Right renal pelvis (tissue), 4 donors: ENCODE measurements at places on chromosomes 1 and 21. TPM values are rescaled to one million over a fixed set of nuclear protein-coding genes. Genes with fewer than 3 reads are reported as not detected.

The ZNF683 gene
- not detected for polyA plus RNA-seq

The CYP2J2 gene
- 1.4 TPM for polyA plus RNA-seq

The SPRR2G gene
- polyA plus RNA-seq = not detected

The FOXO6 gene
- 1.6 TPM for polyA plus RNA-seq

The NBPF14 gene
- polyA plus RNA-seq = 32.2 TPM

The SERINC2 gene
- polyA plus RNA-seq = 42.5 TPM

The TSSK3 gene
- 3.9 TPM for polyA plus RNA-seq

The FASLG gene
- 0.21 TPM for polyA plus RNA-seq

The C8B gene
- polyA plus RNA-seq = 0.03 TPM

The SPRR2F gene
- polyA plus RNA-seq = not detected

The TLR5 gene
- polyA plus RNA-seq = 7.2 TPM

The IGSF3 gene
- polyA plus RNA-seq = 31.4 TPM

The XCL1 gene
- polyA plus RNA-seq = 0.19 TPM

The CRP gene
- not detected for polyA plus RNA-seq

GRCh38 chr1:53410100-53410541, 49.1 kb upstream of the DMRTB1 start:
- DNase-seq = no peak

GRCh38 chr1:60448850-60449249, 375.3 kb upstream of the C1orf87 start:
- DNase-seq = no peak

- no peak for DNase-seq
Observed at GRCh38 chr1:119374208-119374874, 5.8 kb downstream of the HAO2 start.

- no peak for DNase-seq
Observed at GRCh38 chr1:45925728-45926287, 122.4 kb downstream of the MAST2 start.

GRCh38 chr1:22376001-22376400, 75.7 kb upstream of the ZBTB40 start:
- DNase-seq = no peak

- no peak for DNase-seq
Observed at GRCh38 chr1:88802404-88802803, 89.0 kb downstream of the GTF2B start.

DNA sequence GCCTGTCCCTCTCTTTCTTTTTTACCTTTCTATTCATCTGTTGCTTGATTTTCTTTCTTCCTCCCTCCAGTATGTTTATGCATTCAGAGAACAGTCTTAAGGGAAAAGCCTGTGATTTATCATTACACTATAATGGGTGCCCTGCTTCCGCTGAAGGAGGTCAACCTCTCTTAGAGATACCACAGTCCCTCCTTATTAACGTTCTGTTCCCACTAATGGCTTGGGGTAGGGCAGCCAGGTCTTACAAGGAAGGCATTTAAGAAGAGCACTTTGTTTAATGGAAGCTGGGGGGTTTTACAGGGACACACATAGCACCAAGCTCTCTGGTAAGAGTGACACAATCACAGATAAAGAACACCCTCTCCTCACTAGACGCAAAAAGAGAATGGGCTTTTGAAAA, 523.5 kb downstream of the NUF2 start:
- no peak for DNase-seq

GRCh38 chr1:184745110-184745509, 9.5 kb downstream of the EDEM3 start:
- DNase-seq = no peak

- DNase-seq = peak; percentile 37
Observed at GRCh38 chr1:236103646-236104218, 38.6 kb upstream of the GPR137B start.

DNA sequence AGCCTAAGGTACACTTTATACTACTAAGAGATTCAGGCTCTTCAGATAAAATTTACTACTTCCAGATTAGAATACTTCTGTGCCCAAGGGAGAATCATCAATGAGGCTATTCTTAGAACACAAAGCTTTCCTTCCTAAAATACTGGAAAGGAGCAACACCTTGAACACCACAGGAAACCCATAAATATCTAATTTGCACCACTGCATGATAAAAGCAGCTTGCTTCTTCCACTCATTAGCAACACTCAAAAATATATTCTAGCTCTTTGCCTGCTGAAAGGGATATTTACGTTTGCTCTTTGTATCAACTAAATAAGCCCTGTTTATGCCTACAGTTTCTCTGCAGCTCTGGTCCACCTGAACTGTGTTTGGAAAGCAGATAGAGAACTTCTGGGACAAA, 284.3 kb downstream of the RWDD3 start:
- DNase-seq = no peak

- no peak for DNase-seq
Observed at GRCh38 chr1:21307663-21308305, 17.5 kb upstream of the ECE1 start.

- DNase-seq = no peak
Observed at GRCh38 chr1:118881751-118882150, 106.4 kb downstream of the TBX15 start.

GRCh38 chr21:44418108-44418875, 37.0 kb upstream of the LRRC3 start:
- DNase-seq = no peak

DNA sequence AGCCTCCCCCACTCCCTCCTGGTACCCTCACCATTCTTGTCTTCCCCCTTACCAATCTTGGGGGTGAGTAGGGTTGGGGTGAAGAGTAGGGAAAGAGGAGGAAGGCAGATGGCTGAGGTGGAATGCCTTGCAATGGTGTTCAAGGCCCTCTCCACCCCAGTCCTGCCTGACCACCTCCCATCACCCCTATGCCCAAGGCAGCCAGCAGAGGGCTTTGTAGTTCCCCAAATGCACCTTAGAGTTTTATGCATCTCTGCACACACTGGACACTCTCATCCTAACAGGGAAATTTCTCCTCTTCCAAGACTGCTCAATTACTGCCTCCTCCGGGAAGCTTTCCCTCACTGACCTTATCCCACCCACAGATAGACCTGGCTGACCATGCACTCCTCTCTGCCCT, 15.4 kb downstream of the KIF17 start:
- DNase-seq = no peak

DNA sequence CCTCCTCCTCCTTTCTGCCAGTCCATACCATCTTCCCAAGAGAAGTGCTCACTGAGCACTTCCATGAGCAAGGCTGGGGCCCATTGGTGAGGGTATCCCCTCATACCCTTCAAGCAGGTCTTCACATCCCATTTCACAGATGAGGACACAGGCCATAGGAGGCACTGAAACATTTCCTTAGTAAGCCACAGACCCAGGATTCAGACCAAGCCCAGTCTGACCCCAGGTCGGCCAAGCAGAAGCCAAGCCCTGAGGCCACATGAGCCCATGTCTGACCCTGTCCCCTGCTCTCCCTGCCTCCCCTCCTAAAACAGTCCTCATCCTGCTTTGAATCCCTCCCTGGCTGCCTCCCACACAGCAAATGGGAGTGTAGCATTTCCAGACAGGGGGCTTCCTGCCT, 146.2 kb downstream of the ZSCAN20 start:
- DNase-seq = no peak

DNA sequence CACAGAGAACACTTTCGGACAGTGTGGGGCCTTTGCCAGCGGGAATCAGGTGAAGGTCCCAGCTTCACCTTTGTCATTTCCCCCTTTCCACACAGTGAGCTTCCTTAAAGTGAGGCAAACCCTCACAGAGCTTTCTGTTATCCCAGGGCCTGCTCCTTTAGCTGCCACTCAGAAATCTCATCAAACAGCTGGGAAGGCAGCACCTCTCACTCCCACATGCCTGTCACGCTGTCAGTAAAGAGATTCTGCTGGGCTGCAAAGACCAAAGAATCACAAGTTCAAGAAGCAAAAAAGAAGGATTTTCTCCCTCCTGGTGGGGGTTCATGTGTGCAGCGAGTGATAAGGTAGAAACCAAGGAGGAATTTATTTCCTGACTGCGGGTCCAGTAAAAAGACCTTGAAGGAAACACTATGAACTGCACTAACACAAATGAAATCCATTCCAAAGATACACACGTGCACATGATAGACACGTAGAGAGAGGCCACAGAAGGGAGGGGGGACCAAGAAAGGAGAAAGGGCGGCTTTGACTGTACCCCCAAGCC, 44.0 kb downstream of the HTR6 start:
- DNase-seq = no peak

GRCh38 chr1:2087766-2088165, 37.6 kb downstream of the PRKCZ start:
- no peak for DNase-seq

- DNase-seq = no peak
Observed at GRCh38 chr1:3020263-3020909, 881 bp upstream of the ACTRT2 start.

DNA sequence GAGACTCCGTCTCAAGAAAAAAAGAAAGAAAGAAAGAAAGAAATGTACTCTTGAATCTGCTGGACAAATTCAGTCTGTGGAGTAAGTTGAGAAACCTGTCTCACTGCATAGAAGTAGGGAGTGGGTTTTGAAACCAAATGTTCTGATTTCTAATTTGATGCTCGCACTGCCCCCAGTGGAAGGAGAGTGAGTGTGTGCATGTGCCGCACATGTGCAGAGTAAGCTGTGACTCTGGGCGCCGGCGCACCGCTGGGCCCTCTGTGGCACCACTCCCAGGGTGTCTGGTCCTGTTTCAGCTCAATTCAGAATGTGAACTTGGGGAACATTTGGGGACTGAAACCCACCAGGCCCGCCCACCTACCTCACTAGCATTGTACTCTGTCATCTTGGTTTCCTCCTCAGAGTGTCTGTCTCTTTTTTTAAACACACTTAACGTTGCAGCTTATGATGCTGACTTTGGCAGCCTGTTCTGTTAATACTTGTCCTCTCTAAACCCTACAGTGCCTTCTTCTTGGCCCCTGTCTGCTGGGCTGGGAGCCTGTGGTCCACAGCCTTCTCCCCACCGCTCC, 104.6 kb downstream of the CACNA1E start:
- no peak for DNase-seq

DNA sequence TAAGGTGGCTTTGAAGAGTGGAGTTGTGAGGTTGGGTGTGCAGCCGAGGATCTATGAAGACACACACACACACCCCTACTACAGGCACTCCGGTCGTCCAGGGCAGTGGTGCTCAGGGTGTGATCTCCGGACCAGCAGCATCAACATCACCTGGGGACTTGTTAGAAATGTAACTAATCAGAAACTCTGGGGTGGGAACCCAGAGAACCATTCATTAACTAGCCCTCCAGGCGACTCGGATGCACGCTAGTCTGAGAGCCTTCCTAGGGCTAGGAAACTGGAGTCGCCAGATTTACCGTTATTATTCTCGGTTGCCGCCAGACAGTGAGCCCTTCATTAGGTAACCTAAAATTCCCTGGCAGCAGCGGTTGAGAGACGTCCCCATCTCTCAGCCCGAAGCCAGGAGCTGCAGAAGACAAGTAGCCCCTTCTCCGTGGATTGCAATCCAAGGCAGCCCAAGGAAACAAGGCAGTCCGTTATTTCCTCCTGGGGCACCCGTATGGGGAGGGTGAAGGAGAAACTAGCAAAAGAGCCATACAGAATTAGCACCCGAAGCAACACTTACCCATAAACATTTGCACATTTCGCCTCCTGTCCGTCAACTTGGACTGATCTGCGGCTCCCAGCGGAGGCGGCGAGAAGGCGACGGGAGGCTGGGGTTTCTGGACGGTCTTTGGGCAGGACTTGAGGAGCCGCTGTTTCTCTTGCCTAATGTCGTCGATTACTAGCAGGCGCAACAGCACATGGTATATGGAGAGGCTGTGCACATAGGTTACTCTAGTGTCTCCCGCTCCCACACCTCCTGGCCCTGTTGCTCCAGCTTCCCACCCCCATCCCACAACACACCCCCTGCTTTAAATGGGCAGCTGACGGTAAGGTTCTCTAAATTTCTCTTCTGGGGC, 2.9 kb upstream of the CCN1 start:
- DNase-seq = peak; percentile 38

DNA sequence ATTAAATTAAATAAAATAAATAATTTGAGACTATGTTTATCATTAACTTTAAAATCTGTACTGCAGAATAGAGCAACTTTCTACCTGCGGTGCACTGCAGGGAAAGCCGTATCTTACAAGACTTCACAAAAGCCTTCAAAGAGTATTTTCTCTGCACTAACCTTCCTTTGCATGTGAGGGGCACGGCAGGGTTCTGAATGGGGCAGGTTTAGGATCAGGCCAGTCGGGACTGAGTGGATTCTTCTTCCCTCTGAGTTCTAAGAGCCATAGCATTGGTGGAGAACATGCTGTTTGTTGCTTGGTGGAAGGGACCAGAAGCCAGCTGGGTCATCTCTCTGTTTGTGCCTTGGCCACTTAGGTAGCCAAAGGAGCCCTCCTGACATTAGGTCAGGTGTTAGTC, 55.2 kb upstream of the LGALS8 start:
- no peak for DNase-seq

DNA sequence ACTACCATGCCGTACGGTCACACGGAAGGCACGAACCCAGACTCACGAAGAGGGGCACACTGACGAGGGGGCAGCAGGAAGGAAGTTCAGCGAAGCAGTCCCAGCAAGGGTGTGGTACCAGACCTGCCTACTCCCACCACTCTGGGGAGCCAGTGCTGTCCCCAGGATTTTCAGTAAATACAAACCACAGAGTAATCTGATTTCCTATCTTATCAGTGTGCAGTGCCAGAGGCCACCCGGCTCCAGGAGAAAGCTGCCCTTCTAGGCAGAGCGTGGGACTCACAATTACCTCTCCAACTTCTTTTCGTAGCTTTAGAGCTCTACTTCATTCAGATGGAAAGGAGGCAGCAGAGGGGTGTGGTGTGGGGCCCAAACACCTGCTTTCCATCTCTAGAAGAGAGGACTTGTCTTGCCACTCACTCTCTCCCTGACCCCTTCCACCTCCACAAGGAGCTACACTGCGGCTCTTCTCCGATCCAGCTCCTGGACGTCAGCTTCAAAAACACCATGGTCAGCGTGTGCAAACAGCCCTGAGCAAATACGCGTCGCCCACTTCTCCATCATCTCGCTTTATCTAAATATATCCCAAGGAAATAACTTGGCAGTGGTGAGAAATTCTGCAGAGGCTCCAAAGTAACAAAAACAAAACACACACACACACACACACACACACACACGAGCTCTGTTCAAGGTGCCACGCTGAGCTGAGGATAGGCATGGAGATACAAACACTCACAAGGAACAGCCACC, 98.5 kb downstream of the MRPL37 start:
- no peak for DNase-seq

DNA sequence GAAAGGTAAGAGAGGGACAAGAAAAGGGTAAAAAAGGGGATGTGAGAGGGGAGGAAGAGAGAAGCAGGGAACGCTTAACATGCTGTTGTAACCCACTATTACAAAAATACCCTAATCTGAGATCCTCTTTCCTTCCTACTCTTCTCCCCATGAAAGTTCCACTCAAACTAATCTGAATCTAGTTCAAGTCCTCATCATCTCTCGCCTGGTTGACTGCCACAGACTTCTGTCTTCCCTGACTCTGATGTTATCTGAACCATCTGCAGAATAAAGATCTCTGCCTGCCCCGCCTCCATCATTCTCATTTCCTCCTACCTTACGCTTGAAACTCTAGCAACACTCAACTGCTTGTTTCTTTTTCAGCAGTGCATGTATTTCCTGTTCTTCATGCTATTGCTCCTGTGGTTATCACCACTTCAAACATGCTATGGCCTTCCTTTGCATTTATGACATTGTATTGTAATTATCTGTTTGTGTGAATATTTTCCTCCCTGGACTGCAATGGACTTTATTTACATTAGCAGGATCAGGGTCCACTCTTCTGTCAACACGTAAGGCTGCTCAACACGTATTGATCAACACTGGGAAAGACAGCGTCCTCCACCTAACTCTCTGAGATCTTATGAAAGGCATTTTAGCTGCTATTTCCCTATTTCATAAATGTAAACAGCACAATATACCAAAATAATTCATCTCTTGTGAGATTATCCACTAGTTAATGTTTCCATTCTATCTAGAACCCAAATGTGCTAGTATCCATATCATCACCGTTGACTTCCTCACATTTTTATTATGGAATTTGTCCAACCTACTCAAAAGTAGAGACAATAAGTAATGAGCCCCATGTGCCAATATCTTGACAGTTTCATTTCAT, 215.5 kb upstream of the USP25 start:
- no peak for DNase-seq
